ENCODE measurements at places on chromosomes 12 and 14. TPM values are rescaled to one million over a fixed set of nuclear protein-coding genes. Genes with fewer than 3 reads are reported as not detected.

The CAPZA3 gene
- not detected for total RNA-seq

The LRRK2 gene
- 0.25 TPM for total RNA-seq

The GYS2 gene
- total RNA-seq, result not detected

The LIN52 gene
- 17.7 TPM for total RNA-seq

The KDM5A gene
- total RNA-seq, result 63.8 TPM

The SERPINA6 gene
- total RNA-seq, result not detected

The TMEM132C gene
- total RNA-seq, result not detected

The REP15 gene
- total RNA-seq, result 0.17 TPM

The STAC3 gene
- 1.4 TPM for total RNA-seq

The CLEC14A gene
- not detected for total RNA-seq

The RNASE11 gene
- total RNA-seq, result not detected
